ENCODE measurements at places on chromosomes 3 and 15.

GRCh38 chr3:191963182-191963581 is 502.2 kb downstream of the PYDC2 start:
- no peak for DNase-seq

GRCh38 chr3:69749461-69749860 is 10.2 kb downstream of the MITF start:
- DNase-seq = no peak

DNA sequence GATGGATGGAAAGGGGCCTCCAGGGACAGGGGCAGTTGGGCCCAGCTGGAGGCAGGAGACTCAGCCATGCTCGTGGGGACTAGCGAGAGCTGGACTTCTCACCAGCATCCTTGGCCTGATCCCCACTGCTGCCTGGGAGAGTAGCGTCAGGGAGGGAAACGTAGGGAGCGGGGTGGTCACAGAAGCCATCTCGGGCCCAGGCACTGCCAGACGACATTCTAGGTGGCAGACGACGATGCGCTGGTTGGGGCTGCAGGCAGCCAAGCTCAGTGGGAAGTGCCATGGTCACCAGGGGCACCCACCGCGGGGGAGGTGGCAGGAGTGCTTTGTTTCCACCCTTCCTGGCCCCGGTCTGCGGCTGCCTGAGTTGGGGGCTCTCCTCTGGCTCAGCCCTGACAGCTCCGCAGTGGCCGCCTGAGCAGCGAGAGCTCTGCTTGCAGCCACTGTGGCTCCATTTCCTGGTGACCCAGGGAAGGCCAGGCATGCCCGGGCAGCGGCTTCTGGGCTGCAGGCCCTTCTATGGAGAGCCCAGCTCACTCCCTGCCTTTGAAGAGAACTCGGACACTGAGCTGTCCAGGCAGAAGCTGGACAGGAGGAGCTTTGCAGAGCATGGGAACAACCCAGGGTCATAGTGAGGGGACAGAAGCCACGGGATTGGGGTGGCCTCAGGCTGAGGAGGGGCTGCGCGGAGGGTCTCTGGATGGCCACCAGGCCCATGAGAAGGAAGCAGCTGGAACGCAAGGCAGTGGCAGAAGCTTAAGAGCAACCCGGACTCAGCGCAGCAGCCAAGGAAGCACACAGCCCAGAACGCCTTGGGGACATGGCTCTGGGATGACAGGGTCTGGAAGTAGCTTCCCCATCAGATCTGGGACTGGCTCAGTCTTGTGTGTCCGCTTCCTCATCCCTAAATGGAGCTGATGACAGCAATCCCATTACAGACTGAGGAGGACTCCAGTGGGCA is 30.8 kb downstream of the KLHL25 start:
- no peak for DNase-seq

DNA sequence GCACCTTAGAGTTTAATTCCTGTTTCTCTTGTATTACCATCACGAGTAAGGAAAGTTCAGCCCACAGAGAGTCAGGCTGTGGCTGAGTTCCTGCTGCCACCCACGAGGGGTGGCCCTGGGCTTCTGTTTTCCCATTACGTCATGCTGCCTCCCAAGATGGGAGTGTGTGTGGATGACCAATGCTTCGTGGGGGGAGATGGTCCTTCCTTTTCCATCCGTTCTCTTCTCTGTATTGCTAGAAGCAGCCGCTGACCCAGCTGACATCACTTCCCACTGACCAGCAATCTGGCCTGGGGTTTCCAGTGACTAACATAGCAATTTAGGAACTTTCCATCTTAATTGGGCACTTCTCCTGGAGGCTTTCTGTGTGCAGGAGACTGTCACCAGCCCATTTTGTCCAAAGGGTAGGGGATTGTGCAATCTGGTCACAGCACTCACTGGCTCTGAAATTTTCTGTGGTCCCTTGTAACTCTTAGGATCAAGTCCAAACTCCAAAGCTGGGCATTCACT is 9.3 kb downstream of the IRAK2 start:
- no peak for DNase-seq

DNA sequence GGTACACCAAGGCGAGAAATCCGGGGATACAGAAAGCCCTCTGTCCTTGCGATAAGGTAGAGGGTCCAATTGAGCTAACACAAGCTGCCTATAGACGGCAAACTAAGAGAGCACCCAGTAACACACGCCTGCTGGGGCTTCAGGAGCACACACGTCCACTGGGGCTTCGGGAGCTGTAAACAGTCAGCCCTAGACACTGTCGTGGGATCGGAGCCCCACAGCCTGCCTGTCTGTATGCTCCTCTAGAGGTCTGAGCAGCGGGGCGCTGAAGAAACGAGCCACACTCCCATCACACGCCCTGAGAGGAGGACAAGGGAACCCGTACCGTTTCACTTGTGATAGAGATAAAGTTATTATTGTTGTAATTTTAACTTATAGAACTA is 486 bp downstream of the SAMMSON start:
- DNase-seq = no peak

GRCh38 chr15:63146684-63147083 is 10.6 kb downstream of the RPS27L start:
- no peak for DNase-seq

DNA sequence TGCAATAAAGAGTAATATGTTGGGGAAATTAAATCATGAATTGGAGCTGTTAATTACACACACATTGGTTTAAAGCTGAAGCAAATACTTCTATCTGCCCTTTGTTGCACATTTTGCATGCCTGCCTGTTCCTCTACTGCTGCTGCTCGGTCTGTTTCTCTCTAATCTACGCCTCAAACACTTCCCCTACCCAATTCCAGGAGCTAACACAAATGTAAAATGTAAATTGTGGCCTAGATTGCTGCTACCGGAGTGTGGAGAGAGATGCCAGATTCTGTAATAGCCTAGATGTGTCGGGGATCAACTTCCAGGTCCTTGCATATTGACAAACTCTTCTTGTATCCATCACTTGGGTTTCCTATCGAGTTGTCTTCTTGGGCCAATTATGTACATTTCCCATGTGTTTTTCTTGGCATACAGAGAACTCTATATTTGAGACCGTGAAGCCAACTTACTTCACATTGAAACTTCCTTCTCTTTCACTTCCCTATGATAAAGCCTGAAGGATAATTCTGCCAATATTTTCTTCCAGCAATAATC is 450.4 kb upstream of the NR2F2 start:
- no peak for DNase-seq

DNA sequence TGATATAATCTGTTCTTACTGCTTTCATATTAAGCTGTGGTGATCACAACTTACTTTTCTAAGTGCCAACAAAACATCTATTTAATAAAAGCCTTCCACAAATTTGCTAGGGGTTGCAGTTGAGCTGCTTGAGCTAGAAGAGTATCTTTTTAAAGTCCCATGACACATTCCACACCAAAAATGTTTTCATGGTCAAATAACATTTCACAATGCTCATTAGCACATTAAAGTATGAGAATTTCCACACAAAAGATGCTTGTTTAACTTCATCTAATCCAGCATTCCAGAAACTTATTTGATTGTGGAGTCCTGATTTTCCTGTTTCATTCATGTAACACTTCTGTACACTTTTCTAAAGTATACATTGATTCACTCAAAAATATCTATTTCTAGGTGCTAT is 876.1 kb upstream of the CFAP20DC start:
- no peak for DNase-seq

DNA sequence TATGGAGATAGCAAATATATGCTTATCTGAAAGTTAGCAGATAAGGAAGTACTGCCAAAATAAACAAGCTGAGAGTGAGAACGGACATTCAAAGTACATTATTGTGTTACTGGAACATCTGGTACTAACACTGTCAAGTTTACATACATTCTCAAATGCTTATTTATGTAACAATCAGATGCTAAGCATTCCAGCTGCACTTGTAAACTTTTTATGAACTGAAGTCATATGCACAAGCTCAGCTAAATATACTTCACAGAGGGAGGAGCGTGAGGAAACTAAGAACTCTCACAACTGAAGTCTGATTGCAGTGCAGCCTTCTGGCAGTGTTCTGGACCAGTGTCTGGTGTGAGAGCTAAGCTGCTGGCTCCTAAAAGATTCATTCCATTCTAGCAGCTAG is 223.7 kb upstream of the NANOGP8 start:
- no peak for DNase-seq

GRCh38 chr3:183491923-183492848 is 63.3 kb downstream of the KLHL6 start:
- DNase-seq = no peak

GRCh38 chr3:119296727-119297122 is 2.5 kb downstream of the ARHGAP31 start:
- DNase-seq = no peak

- no peak for DNase-seq
These were observed 27.9 kb downstream of the EHD4 start for GRCh38 chr15:41944313-41944940.

GRCh38 chr15:33618350-33618749 is 307.6 kb downstream of the RYR3 start:
- no peak for DNase-seq

- no peak for DNase-seq
These were observed 28.3 kb downstream of the CAPN3 start for GRCh38 chr15:42387603-42388002.

GRCh38 chr15:27459836-27460235 is 488.9 kb downstream of the GABRG3 start:
- no peak for DNase-seq

- DNase-seq = no peak
These were observed 21.3 kb downstream of the LRIG1 start for GRCh38 chr3:66479532-66479947.

DNA sequence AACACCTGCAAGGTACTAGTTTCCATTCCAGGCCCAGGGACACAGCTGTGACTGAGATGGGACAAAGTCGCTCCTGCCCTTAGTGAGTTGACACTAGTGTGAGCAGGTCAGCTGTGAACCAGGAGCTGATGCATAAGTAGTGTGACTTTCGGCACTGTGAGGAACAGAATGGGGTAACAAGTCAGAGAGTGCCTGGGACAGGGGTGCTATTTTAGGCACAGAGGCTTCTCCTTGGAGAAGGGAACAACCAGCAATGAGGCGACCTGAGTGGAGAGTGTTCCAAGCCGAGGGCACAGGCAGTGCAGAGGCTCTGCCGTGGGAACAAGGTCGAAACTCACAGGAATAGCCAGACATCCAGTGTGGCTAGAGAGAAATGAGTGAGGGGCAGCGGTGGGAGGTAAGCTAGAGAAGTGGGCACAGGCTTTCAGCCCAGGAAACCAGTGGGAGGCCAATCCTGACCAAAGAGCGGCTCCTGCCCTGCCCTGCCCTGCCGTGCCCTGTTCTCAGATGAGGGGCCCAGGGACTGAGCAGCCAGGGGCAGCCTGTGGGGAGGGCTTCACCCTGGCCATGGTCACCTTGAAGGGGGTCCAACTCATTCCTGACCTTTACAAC is 14.2 kb downstream of the DNAH1 start:
- no peak for DNase-seq

DNA sequence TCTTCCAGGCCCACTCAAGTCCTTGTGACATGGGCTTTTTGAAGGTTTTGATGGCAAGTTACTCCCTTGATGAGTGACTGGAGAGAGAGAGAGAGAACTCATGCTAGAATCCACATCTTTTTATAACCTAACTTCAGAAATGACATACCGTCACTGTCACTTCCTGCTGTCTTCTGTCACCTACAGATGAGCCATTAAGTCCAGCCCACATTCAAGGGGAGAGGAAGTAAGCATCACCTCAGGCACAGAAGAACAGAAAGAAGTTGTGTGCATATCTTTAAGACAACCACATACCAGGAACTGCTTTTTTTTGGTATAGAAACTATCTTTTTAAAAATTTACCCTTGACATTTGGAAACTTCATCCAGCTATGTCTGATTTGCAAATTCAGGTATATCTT is 16.6 kb upstream of the TXNRD3 start:
- no peak for DNase-seq

DNA sequence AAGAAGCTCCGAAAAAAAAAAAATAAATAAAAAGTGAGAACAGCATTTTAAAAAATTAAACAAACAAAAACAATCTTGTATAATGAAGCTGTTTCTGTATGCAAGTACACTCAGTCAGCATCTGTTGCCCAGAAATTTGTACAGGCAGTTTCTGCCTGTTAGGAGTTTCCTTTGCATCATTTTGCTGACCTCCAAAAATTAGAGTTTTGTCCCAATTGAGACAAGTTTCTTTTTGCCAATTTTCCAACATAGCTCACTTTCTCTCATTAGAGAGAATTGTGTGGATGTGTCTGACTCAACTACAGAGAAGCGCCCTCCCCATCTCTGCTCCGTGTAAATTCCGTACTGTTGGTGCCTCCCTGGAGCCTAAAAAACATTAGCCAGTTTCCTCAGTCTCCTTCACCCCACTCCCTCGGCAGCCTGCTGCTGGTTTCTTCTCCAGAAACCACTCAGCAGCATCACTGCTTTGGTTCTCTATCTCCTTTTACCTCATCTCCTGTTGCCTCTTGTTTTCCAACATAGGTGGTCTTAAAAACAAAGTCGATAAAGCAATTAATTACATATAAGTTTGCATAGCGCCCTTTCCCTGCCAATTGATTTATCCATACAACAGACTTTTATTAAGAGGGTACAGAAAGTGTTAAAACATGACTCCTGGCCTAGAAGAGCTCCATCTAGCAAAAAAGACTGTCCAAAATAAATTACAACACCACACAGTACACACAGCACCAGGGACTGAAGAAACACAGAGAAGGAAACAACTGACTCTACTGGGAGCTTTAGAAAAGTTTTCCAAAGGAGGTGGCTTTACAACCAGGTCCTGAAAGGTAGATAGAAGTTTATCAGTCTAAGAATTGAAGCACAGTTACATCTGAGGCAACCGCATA is 286.7 kb downstream of the SHOX2 start:
- no peak for DNase-seq

GRCh38 chr3:40477666-40478065 is 744 bp downstream of the ZNF619 start:
- DNase-seq = no peak

- DNase-seq = no peak
These were observed 32.9 kb upstream of the PIK3R4 start for GRCh38 chr3:130779486-130779885.

DNA sequence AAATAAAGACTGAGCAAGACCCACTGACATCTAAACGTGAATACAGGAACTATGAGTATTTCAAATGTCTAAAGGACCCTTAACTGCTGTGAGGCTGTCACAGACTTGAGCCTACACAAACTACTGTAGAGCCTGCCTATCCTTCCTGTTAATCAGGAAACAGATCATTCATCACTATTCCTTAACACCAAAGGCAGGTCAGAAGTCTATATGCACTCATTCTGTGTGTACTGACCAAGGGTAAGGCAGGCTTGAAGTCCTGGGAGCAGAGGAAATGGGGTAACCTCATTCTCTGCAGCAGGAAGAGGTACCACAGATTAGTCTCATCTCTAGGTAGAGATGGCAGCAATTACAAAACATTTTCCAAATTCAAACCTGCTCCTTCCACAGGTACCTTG is 30.7 kb downstream of the NPTN start:
- DNase-seq = no peak

GRCh38 chr15:70197318-70197944 is 99.7 kb upstream of the TLE3 start:
- no peak for DNase-seq
